ENCODE measurements at places on chromosomes 5 and 9.
A peak's percentile ranks its signal among the peaks of the same experiment; 100 is the strongest.

DNA sequence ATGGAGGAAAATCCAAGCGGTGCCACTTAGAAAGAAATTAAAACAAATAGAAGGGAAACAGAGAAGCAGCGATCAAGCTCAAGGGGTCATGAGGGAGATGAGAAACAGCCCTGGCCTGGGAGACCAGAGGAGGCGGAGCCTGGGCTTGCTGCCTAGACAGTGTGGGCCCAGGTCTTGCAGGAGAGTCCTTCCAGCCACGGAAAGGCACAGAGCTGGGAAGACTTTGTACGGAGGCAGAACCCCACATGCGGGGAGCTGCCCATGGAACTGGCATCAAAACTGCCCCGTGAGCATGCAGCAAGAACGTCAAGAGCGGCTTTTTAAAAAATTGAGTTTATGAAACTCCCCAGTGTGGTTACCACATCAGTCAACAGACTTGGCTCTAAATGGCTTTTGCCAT lies 119.4 kb downstream of the IRX1 start:
- H3K27ac ChIP-seq, result no peak overlapping the region
- no peaks in the 10 kb centered on the region for H3K4me1 ChIP-seq
- no peak for DNase-seq
- H3K4me3 ChIP-seq, result no peak overlapping the region
- H3K27me3 ChIP-seq, result no peaks in the 10 kb centered on the region

- no peaks in the 10 kb centered on the region for H3K36me3 ChIP-seq
- H3K27ac ChIP-seq, result no peak overlapping the region
- H3K4me3 ChIP-seq, result no peak overlapping the region
- H3K27me3 ChIP-seq, result no peaks in the 10 kb centered on the region
- no peak for DNase-seq
- H3K4me1 ChIP-seq, result no peaks in the 10 kb centered on the region
Observed at GRCh38 chr5:109006129-109006528, 258.4 kb downstream of the FER start.

- H3K4me1 ChIP-seq, result no peaks in the 10 kb centered on the region
- H3K4me3 ChIP-seq, result no peak overlapping the region
- no peak for DNase-seq
- H3K27me3 ChIP-seq, result no peaks in the 10 kb centered on the region
- H3K27ac ChIP-seq, result no peak overlapping the region
Observed at GRCh38 chr5:81994679-81995078, 22.9 kb downstream of the ATG10 start.

- H3K36me3 ChIP-seq, result peaks cover 47% of the 10 kb centered on the region
- no peak overlapping the region for H3K4me3 ChIP-seq
- H3K4me1 ChIP-seq, result no peaks in the 10 kb centered on the region
- DNase-seq, result no peak
- no peaks in the 10 kb centered on the region for H3K27me3 ChIP-seq
- H3K27ac ChIP-seq, result no peak overlapping the region
Observed at GRCh38 chr9:137771580-137771979, 106.0 kb upstream of the CACNA1B start.

DNA sequence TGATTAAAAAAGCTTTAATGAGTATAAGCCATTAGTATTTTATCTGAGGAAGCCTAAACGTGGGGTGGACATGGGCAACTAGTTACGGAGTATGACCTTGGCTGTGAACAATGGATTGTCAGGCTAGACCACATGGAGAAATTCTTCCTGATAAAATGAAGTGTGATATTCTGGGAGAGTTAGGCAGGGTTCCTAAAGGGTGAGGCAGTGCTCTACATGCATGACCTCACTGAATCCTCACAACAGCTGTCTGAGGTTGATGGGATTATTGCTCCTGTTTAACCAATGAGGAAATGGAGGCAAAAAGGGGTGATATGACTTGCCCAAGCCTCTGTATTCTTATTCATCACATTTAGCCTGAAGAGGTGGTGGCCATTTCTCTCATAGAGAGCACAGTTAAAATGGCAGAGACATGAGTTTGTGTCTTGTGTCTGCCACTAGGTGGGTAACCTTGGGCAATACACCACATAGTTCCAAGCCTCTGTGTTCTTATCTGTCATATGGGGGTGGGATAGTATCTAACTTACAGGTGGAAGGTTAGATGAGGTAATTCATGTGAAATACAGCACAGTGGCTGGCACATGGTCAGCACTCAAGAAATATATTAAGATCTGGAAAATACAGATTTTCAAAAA lies 96.1 kb upstream of the NR3C1 start:
- H3K27me3 ChIP-seq, result no peaks in the 10 kb centered on the region
- DNase-seq, result no peak
- no peaks in the 10 kb centered on the region for H3K36me3 ChIP-seq
- no peaks in the 10 kb centered on the region for H3K4me1 ChIP-seq
- no peak overlapping the region for H3K27ac ChIP-seq

- peaks cover 11% of the 10 kb centered on the region for H3K4me1 ChIP-seq
- no peak for DNase-seq
- peaks cover 20% of the 10 kb centered on the region for H3K27me3 ChIP-seq
Observed at GRCh38 chr5:150299571-150300327, 3.0 kb downstream of the ARSI start.

GRCh38 chr9:133377721-133378216 lies 1.6 kb downstream of the STKLD1 start:
- H3K36me3 ChIP-seq, result peaks cover 9% of the 10 kb centered on the region
- H3K27me3 ChIP-seq, result peaks cover 5% of the 10 kb centered on the region
- DNase-seq, result no peak
- H3K4me1 ChIP-seq, result peaks cover 7% of the 10 kb centered on the region
- H3K4me3 ChIP-seq, result no peak overlapping the region

DNA sequence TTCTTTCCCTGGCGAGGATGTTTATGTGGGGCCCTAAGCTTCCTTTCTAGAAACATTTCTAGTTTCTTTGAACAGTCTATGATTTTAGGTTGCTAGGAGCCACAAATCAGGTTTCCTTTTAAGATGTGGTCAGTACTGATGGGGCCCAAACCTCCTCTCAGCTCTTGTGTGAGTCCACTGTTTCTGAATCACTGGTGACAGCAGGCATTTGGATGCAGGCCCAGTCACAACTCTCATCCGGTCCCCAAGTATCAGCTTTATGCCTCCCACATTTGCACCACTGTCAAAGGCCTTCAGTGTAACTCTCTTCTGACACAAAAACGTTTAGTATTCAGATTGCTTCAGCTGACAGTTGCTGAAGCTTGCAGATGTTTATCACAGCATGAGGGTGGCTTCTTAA lies 7.8 kb downstream of the DMRT2 start:
- peak overlapping the region; percentile 18 for H3K27ac ChIP-seq
- no peak for DNase-seq
- H3K36me3 ChIP-seq, result no peaks in the 10 kb centered on the region
- no peak overlapping the region for H3K4me3 ChIP-seq

DNA sequence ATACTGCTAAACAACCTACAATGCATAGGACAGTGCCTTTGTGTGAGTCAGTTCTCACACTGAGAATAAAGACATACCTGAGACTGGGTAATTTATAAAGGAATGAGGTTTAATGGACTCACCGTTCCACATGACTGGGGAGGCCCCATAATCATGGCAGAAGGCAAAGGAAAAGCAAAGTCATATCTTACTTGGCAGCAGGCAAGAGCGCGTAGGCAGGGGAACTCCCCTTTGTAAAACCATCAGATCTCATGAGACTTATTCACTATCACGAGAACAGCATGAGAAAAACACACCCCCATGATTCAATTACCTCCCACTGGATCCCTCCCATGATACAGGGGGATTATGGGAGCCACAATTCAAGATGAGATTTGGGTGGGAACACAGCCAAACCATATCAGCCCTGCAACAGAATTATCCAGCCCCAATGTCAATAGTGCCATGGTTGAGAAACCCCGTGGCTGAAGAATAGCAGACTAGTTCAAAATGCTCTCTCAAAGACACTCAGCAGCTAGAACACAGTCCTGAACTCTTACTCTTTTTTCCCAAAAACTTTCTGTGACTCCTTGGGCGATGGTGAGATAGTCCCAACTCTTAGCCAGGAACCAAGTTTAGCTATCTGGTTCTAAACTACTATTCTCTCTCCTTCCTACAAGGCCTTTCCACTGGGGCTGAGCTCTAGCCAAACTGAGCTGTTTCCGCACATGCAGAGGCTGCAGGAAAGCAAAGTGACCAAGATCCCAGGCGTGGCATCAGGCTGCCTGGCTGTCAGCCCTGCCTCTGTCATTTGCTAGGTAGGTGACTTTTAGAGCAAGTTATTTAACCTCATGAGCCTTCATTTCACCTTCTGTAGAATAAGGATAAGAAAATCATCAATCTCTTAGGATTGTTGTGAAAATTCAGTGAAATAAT lies 21.7 kb downstream of the FAT2 start:
- no peak overlapping the region for H3K4me3 ChIP-seq
- no peaks in the 10 kb centered on the region for H3K27me3 ChIP-seq
- no peak for DNase-seq
- no peaks in the 10 kb centered on the region for H3K4me1 ChIP-seq
- H3K36me3 ChIP-seq, result no peaks in the 10 kb centered on the region
- no peak overlapping the region for H3K27ac ChIP-seq
